EL (cell line): ENCODE measurements at places on chromosomes 7 and 10.

DNA sequence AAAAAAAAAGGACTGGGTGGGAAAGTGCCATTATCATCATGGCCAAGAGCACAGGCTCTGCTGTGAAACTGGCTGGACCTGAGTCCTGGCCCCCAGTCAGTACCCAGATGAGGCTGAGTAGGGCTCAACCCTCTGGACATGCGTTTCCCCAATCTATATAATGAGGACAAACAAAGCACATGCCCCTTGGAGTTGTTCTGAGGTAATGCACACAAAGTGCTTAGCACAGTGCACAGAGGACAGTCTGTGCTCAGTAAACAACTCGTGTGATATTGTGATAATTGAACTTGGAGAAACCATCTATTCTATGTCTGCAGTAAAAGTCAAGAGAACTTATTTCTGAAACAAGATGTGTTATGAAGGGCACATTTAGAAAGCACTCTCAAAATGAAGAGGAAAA, 138.8 kb downstream of the KCNMA1 start:
- no peak for DNase-seq

DNA sequence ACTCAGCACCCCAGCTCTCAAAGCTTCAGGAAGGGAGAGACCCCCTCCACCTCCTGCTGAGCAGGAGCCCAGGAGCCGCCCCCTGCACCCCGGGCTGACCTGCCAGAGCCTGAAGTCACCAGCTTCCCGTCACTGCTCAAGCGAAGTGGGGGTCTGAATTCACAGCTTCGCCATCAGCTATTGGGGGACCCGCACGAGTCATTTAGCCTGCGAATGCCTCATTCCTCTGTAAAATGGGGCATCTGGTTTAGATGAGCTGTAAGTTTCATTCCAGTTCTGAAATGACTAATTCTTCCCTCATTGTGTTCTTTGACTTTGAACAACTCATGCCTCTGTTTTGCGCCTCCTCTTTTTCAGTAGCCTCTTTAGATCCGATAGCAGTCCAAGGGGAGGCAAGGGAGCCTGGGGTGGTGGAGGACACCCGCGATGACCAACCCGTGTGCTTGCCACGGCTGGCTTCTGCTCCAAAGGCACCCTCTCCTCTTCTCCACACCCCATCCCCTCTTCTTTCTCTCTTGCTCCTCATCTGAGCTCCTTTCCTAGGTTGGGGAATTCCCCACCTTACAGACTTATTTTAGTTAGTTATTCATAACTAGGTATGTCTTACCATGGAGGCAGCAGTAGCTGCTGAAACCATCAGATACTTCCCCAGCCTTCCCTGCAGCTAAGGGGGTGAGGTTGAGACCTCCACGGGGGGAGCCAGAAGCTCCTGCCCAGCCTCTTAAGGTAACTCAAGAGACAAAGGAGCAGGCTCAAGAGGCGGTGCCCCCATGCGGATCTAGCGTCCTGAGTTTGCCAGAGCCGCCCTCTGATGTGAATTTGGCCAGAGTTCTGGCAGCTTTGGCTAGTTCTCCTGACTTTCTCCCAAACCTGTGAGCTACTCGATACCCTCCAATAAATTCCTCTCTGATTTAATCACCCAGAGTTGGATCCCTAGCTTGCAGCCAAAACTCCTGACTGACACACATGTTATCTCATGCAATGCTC, 47.7 kb downstream of the RBM17 start:
- DNase-seq, result peak; percentile 83

DNA sequence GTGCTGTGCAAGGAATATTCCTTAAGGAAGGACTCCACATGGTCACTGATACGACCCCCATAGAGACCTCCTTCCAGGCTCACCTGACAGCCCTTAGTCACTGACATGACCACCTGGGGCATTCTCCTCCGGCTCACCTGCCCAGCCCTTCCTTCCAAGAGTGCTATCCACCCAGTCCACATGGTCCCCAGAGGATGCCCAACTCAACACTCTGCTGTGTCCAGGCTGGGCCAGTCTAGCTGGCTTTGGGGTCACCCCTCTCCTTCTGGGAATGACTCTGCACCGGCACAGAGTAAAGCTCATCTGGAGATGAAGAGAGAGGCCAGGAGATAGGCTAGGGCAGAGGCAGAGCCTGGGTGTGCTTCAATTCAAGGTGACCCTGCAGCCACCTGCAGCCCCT, 300.8 kb downstream of the TNS3 start:
- no peak for DNase-seq

DNA sequence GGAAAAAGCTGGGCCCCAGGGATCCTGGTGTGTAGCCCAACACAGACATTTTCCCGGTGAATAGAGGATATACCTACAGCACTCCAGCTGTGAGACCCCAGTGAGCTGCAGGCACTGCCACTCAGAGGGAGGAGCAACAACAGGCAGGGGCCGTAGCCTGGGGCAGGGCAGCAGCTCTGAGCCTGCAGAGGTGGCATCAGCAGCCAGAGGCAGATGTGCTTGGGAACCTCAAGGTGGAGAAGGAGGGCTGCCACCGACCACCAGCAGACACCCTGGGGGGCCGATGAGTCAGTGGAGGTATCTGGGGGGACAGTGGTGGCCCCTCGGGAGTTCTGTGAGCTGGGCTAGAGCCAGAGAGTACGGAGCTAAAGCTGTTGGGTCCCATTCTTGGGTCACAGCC, 110.2 kb upstream of the GDF10 start:
- no peak for DNase-seq

DNA sequence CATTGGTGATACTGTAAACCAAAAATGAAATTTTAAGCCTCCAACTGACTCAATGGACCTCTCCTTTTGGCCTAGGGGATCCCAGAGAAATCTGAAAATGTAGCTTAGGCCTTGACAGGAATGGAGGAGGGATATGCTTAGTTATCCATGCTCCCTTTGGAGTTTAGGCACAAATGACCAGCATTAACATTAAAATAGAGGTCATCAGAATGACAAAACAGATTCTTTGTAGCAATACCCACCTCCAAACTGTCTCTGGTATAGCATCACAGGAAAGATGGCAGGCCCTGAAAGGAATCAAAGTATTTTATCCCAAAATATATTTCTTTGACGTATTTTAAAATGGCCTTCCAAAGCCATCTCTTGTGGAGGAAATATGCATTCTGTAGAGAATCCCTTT, 39.1 kb upstream of the LRRN3 start:
- no peak for DNase-seq

DNA sequence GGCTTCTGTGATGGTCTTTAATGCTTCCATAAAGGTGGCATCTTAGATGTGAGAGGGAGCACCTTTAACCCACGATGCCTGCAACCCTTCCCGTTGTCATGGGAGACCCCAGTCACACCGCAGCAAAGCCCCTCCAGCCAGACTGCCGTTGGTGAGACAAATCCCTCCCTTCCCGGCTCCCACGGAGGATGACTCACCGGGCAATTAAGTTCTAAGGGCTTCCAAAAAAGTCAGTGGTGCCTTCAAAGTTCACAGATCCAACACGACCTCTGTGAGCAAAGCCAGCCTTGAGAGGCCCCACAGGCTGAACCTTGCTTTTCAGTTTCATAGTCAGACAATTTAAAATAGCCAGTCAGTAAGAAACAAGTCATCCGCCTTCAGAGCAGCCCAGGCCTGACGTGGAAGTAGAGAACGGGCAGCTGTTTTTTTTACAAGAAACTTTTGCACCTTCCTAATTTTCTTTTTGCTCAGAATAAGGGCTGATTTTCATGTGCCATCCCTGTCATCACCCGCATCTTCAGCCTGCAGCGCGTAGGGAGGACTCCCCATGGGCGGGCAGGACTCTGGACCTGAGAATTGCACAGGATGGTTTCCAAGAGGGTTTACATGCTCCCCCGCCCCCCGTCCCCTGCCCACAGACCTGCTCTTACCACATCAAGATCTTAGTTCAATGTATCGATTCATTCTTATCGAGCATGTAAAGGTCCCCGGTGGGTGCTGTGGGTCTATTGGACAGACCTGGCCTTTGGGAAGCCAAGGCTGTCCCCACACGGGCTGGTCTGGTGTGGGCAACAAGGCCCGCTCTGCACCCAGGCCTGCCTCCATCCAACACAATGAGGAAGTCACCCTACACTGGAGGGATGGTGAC, 333.9 kb downstream of the DNAJB6 start:
- peak; percentile 9 for DNase-seq

DNA sequence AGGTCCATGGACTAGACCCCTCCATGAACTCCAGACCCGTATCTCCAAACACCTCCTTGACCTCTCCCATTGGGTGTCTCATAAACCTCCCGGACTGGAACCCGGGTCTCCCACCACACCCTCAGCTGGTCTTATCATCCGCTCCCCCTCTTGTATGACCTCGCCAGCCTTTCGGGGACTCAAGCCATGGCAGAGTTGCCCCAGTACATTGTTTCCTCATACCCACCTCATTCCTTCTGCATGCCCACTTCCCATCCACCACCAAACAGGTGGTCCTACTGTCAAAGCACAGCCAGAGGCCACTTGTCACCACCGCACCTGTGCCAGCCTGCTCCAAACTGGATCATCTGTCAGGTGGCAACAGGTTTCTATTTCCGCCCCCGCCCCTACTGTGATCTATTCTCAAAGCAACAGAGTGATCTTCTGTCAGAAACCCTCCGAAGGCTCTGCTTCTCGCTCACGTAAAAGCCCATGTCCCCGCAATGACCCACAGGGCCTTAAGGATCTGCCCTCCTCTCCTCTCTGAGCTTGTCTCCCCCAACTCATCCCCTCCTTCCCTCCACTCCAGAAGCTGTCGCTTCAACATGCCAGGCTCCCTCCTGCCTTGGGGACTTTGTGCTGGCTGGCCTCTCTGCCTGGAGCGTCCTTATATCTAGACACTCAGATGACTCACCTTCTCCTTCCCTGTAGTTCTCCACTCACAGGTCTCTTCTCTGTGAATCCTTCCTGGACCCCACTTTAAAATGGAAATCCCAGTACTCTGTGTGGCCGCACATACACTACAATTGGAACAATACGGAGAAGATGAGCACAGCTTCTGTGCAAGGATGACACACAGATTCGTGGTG, 22.8 kb upstream of the PRKAG2 start:
- DNase-seq, result no peak

DNA sequence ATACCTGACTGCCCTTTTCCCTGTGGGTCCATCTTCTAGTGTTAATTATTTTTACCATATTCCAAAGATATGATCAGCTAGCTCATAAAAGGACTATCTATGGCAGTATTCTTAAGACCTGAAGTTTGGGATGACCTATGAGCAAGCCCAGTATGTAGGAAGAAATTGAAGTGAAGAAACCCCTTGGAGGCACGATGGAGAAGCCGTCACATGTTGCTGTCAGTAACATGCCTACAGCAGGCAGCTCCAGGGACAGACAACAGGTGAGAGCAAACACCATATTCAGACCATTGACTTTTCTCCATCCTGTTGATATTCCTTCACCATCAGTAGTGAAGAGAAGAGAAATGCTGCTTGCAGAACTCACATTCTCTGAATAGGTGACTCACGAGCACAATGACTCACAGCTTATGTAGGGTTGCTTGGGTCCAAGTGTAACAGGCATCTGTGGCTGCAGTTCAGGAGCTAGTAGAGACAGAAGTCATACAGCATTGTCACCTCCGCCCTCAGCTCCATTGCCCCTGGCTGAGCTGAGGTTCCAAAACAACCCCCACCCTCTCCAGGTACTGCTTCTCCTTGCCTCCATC, 8.4 kb upstream of the LYZL2 start:
- DNase-seq, result peak; percentile 89

DNA sequence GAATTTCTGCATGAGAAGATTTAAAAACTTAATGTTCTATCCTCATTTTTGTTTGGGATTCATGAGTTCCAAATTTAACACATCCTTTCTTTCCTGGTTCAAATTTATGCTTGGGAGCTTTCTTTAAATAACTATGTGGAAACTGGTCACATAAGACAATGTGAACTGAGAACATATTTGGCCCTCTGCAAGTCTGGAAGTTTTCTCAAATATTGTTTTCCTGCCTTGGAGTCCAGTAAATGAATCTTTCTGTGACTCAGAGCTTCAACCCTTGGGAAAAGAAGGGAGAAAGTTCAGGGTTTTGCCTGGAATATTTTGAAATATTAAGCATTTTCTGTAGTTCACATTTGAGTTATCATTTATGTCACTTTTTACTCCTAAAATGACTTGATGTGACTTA, 559.0 kb upstream of the NRP1 start:
- DNase-seq, result no peak

DNA sequence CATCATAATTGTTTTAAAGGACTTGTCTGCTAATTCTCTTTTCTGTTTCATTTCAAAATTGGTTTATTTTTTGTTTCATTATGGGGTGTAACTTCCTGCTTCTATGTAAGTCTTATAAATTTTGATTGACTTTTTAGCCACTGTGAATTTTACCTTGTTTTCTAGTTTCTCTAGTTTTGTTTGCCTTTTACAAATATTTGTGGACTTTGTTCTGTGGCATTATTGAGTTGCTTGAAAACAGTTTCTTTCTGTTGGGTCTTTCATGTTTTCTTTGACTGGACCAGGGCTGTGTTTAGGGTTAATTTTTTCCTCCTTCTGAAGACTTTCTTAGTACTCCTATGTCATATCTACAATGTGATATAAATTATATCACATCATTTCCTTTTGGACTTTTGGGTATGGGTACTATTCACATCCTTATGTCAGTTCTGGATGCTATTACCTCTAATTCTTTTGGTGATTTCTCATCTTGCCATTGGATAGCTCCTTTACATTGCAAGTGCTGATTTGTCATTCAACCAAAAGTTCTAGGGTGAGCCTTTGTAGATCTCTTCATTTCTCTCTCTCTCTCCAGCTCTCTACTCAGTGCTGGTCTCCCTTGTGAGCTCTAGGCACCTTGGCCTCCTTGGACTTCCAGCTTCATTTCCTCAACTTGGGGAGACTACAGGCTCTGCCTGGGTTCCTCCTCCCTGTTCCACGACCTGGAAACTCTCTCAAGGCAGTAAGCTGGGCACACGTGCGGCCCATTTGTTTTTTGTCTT, 36.9 kb downstream of the MLLT10 start:
- no peak for DNase-seq

DNA sequence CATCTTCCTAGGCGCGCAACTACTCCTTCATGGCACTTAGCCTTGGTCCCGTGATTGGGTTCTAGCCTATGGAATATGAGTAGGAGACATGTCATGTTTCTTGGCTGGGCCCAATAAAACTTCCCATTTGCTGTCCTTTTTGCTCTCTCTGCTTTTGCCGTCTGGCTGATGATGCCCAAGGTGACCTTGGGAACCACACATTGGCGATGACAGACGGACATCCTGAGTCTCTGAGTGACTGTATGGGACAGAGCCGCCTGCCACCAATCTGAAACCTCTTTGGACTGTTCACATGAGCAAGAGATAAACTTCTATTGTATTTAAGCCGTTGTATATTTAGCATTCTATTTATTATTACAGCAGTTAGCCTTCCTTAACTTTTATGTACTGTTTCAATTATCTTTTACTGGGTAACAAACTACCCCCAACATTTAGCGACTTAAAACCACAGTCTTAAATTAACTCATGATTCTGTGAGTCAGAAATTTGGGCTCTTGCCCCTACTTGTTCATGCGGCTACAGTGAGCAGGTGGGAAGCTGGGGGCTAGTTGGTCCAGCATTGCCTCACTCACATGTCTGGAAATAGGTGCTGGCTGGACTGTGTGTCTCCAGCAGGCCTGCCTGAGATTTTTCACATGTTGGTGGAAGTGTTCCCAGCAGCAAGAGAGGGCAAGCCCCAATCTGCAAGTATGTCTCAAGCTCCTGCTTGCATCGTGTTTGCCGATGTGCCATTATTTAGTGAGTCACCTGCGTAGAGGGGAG, 71.7 kb downstream of the NOD1 start:
- no peak for DNase-seq

- DNase-seq, result no peak
Measured at GRCh38 chr7:108488768-108489538, 32.7 kb upstream of the NRCAM start.
